ENCODE measurements at places on chromosomes 13 and 19.
A peak's percentile ranks its signal among the peaks of the same experiment; 100 is the strongest.

DNA sequence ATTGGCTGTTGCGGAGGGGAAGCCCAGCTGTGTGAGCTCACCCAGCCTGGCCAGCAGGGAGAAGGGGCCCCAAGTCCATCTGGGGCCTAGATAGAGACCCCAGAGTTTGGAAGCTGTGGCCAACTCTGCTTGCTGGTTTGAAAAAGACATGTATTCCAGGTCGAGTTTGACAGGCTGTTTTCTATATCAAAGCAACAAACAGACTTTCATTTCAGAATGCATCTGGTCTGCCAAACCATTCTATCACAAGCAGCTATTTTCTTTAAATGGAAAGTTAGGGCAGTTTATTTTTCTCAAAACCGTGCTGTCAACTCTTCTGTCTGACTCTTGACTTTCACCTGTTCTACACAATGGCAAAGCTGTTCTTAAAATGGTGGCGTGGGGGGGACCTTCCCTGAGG, 185.8 kb downstream of the DCLK1 start:
- no peak for DNase-seq

- DNase-seq, result no peak
Observed at GRCh38 chr13:26658448-26659385, 101.2 kb downstream of the WASF3 start.

DNA sequence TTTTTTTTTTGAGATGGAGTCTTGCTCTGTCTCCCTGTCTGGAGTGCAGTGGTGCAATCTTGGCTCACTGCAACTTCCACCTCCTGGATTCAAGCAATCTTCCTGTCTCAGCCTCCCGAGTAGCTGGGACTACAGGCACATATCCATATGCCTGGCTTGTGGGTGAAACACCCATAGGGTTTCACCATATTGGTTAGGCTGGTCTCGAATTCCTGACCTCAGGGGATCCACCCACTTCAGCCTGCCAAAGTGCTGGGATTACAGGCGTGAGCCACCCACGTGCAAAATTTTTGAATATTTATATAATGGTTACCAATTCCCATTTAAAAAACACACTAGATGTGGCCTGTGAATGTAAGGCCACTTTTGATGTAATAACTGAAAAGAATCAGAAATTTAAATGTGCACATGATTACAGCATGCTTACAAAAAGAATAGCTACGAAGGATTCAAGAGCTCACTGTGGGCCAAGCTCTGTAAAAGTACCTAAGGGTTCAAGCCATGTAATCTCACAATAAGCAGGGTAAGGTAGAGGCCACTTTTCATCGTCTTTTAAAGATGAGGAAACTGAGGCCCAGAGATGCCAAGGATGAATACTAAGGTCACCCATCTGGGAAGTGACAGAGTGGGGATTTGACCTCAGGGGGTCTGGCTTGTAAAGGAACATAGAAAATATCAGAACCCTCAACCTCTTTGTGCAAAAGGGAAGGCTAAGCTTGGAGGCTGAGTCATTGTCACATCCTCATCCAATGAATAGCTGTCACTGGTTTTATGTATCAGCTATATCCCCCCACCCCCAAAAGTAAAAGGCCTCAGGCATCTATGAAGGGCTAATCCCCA, 17.8 kb downstream of the TNFSF14 start:
- no peak for DNase-seq

DNA sequence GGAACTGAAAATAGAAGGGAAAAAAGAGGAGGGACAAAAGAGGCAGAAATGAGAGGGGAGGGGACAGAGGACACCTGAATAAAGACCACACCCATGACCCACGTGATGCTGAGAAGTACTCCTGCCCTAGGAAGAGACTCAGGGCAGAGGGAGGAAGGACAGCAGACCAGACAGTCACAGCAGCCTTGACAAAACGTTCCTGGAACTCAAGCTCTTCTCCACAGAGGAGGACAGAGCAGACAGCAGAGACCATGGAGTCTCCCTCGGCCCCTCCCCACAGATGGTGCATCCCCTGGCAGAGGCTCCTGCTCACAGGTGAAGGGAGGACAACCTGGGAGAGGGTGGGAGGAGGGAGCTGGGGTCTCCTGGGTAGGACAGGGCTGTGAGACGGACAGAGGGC, at the start of gene CEACAM5:
TSS of gene CEACAM5 (plus strand) at position 146 of the 400 bp plus-strand sequence. CDS start at position 252, 106 bp downstream.
- DNase-seq, result no peak

DNA sequence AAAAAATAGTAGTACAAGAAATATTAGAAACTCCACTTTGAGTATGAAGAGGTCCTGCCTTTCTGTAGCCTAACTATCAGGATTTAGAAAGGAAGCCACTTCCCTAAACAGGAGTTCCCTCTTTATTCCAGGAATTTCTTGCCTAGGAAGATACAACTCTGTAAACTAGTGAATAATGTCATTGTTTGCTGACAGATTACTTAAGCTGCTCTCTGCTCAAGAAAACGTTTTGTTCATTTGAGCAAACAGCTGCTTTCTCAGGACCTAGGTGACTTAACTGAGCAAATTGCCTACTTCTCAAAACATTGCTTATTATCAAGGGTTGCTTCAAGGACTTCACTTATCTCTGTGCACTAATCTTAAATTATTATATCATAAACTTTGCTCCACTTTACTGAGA, 1419.4 kb upstream of the SLC10A2 start:
- DNase-seq, result no peak

- DNase-seq, result no peak
Observed at GRCh38 chr13:51240178-51240577, 18.0 kb downstream of the FAM124A start.

DNA sequence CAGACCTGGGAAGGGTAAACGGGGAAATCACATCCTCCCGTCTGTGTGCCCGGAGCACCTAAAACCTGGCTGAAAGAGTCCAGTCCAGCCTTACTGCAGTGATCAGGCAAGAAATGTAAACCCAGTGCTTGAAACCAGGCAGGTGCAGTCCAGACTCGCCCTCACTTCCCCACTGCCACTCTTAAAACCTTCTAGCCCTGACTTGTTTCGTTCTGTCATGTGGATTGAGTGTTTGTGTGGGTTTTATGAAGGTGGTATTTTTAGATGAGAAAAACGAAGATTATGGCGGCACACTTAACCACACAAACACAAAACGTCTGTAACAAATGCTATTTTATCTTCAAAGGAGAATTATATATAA, 839 bp upstream of the CKAP2 start:
- no peak for DNase-seq

- no peak for DNase-seq
Observed at GRCh38 chr13:38684714-38685113, 2.2 kb upstream of the FREM2 start.

DNA sequence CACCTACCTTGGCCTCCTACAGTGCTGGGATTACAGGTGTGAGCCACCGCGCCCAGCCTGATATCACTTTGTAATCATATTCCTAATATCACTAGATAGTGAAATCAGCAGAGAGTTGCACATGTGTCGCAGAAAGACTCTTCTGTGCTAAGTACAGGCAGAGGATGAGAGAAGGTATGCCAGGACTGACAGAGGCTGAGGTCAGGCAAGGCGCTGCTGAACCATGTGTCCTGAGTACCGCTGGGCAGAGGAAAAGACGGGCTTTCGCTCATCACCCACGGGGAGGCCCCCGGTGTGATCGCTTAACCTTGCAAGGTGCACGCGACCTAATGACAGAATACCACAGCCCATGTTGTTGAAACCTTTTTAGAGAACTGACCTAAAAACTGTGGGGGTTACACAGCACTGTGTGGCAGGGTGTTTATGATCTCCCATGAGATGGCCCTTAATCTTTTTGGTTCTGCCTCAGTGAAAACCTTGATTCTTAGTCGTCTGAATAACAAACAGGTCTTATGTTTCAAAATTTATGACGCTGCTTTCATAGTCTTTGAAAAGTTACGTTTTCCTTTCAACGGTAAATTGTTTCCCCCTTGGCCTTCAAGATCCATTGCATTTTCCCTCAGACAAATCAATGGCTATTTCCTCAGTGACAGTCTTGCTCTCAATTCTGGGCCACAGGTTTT, 12.2 kb downstream of the GJA3 start:
- DNase-seq, result no peak

DNA sequence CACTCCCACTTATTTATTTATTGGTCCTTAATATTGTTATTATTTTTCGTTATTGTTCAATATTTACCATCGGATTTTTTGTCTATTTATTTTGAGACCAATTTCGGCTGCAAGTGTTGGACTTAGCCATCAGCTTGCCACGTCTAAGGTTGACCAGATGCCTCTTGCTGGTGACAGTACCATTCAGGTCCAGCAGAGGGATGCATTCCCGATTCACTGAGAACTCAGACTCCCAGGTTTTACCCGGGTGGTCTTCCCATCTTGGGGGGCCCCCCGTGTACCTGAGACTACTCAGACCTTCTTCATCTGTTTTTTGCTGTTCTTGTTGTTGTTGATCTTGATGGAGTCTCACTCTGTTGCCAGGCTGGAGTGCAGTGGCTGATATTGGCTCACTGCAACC, 1435.2 kb downstream of the UQCRFS1 start:
- no peak for DNase-seq

GRCh38 chr19:46209051-46209450, 20.5 kb upstream of the IGFL1 start:
- DNase-seq, result no peak

DNA sequence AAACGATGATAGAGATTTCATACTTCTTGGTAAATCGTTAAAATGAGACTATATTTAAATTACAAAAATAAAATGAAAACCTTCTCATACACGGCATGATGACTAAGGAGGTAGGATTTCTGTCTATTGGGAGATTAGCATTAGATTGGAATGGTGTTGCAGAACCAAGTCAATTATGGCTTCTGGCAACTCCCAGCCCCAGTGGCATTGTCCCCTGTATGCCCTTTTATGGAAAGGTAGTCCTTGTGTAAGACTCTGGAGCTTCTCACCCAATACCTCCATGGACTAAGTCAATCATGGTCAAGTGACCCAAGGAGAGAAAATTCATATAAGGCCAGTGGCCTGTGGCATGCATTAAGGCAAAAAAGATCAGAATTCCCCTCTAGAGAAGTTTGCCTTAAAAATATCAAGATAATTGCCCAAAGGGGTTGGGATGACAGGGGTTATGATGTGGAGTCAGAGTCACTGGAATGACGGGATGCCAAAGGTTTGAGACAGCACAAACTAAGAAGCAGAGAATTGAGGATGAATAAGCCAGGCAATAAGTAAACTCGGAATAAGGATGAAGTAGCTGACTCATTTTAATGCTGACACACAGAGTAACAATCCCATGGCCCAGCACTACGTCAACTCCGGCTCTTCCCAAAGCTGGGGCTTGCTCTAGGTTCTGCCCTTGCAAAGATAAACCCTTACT, 57.8 kb upstream of the POSTN start:
- DNase-seq, result peak; percentile 66

DNA sequence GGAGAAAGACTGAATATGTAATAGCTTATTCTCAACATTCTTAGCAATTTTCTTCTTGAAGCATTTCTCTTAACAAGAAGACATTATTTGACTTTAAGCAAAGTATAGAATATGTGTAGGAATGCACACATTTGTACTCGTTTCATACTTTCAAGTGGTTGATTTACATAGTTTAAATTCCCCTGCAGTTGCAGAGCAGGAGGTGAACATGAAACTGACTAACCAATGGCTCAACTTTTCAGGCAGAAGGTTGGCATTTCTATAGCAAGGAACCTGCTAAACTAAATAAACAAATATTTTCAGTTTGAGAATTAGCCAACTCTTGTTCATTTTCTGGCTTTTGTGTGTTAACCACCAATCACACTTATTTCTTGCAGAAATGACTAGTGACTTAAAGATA, 145.4 kb upstream of the MYO16 start:
- no peak for DNase-seq

DNA sequence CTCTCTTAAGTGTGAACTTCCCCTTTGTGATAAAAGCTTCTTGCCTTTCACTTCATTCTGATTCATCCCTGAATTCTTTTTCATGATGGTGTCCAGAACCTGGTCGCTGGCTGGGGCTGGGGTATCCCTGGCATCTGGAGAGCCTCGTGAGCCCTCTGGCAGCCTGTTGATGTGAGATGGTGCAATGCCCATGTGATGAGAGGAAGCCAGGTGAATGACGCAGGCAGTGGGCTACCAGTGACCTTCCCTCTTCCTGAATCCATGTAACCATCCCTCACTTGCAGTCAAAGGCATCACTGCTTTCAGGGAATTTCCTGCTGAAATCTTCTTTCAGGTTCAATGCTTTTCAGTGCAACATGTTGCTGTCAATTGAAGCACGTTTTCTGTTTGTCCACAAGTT, 158.6 kb upstream of the SLC10A2 start:
- no peak for DNase-seq

DNA sequence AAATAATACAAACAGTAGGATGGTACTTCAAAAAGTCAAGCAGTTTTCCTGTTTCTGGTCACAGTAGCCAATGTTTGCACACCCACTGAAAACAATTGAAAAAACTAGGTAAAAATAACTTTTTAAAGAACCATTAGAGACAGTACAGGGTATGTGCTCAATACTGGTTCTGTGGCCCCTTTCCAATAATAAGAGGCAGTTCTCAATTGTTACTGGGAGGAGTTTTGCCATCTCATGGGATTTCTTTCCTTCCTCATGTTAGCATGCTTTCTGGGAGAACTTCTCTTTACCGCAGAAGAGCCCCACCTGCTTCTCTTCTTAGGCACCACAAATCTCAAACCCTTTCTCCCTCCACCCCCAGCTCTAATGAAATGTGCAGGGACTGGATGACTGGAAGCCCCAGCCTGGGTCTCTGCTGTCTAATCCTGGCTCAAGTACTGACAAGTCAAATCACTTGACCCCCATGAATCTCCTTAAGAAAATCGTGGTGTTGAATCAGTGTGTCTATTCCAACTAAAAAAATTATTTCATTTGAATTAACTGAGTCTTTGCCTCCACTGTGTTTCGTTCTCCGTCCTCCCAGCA, 14.6 kb downstream of the METTL21C start:
- DNase-seq, result no peak

DNA sequence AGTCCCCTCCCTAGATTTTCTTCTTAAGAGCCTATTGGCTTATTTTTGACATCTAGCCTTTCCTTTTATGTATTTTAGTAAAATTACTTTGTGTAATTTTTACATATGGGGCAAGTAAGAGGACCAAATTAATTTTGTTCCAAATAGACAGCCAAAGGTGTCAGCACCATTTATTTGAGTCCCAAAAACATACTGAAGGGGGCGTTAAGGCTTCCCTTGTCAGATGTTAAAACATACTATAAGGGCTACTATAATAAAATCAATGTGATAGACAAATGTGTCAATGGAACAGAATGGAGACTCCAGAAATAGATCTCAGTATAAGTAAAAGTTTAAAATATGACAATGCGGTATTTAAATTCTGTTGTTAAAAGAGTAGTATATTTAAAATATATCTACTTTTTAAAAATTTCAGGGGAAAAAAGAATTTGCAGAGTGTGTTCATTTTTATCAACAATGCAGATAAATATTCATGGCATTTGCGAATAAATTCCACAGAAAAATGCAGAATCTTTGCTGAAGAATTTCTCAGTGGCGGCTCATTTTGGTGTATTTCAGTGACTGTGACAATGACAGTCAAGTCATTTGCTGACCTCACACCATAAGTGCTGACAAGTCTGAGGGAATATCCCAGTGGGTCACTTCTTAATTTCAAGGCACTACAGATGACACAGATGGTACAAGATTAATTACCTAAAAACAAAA, 133.7 kb downstream of the MTUS2 start:
- no peak for DNase-seq

DNA sequence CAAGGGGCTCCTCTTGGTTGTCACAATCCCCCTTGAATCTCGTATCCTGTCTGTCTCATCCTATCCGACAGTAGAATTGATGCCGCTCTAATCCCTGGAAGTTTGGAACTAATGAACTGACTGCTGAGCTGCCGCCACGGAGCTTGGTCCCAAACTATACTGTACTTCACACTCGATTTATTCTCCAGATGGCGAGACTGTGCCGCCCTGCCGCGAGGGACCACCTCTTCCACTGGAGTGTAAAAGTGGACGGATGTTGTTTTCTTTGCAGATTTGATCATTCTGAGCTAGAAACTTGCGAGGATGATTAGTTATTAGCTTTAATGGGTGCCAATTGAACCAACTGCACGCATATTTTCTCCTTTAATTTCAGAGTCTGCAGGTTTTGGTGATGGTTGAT, 117.2 kb downstream of the ZIC5 start:
- DNase-seq, result no peak

Measured in GM03348 (cell line).